ENCODE measurements at places on chromosomes 12 and 14.

- no peak for DNase-seq
Observed at GRCh38 chr12:46430340-46430948, 57.9 kb upstream of the SLC38A2 start.

- DNase-seq = no peak
Observed at GRCh38 chr14:71686677-71687076, 245.6 kb upstream of the RGS6 start.

DNA sequence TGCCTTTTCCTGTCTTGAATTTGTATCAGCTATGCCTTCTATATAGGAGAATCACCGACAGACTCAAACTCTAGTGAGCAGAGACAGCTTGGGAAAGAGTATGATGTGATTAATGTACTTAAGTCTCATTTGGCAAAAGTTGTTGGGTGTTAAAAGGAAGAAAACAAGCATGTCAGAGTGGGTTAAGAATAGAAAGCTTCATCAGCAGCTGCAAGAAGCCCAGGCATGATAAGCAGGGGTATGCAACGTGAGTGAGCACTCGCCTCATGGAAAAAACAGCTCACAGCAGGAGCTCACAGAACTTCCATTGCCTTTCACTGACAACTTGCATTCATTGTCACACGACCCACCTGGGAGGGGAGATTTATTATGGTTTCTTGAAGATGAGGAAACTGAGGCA, 35.9 kb upstream of the WNK1 start:
- peak; percentile 29 for DNase-seq

GRCh38 chr12:131577766-131578165, 133.1 kb upstream of the SFSWAP start:
- no peak for DNase-seq

DNA sequence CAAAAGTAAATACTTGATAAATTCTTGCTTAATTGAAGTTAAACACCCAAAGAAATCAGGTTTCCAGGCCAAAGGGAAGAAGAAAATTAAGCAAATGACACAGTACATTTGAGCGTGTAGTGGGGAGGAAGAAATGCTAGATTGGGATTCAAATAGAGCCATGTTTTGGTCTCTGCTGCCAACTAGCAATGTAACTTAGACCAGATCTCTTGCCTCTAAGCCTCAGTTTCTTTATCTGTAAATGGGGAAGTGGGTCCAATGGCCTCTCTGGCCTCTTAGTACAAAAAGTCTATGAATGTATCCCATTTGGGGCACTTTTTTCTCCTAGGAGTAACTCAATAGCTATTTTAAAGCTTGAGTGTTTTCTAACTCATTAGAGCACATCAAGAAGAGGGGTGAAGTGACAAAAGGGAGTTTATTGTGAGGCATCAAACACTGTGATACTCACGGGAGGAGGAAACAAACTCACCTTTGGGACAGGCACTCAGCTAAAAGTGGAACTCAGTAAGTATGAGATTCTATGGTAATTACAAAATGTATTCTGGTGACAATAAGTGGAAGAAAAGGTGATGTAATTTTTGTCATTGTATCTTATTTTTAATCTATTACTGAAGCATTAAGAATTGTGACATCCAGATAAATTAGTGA, 55.8 kb downstream of the DAD1 start:
- DNase-seq = no peak

DNA sequence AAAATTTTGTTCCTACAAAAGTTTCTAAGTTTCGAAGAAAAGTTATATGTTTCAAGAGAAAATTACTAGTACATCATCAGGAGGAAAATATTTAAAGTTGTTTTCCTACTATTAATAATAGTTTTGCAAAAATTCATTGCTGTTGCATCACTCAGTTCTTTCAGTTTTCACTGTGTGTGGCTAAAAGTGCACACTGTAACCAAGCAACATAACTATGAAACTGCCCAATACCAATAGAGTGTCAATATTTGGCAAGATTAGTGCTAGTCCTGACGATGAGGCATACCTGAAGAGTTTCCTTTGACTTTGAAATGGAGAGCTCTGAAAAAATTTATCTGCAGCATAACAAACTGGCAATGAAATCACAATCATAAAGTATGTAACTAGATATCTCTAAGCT, 194.3 kb downstream of the CPNE8 start:
- DNase-seq = no peak

DNA sequence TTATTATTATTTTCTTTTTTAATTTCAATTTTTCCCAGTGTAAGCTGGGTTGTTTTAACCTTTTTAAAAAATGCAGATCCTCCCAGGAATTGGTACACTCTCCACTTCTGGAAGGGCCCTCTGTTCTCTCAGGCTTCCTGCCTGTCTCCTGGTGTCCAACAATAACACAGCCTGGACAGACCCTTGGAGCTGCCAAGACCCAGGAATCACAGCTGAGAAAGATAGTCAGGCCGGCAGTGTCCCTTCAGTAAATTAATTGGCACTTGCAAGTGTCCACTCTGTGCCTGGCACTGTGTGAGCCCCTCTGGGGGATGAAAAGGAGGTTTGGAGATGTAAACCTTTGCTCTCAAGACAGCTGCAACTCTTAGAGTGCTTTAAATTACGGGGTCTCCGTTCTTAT, 113.3 kb downstream of the SMOC1 start:
- DNase-seq = no peak

GRCh38 chr14:102249041-102249440, 55.9 kb downstream of the MOK start:
- DNase-seq = no peak

DNA sequence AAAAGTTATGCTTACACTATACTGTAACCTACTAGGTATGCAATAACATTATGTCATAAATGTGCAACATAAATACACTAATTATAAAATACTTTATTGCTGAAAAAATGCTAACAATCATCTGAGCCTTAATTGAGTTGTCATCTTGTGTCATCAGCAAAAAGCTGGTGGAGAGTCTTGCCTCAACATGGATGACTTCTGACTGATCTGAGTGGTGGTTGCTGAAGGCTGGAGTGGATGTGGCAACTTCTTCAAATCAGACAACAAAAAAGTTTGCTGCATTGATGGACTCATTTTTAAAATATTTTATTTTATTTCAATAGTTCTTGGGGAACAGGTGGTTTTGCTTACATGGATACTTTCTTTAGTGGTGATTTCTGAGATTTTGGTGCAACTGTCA, 93.9 kb upstream of the AMN1 start:
- DNase-seq = no peak

GRCh38 chr14:37143475-37143874, 28.9 kb downstream of the SLC25A21 start:
- DNase-seq = no peak

- DNase-seq = no peak
Observed at GRCh38 chr12:851913-852312, 97.6 kb downstream of the RAD52 start.

GRCh38 chr12:46217541-46218321, 51.1 kb downstream of the SLC38A1 start:
- DNase-seq = no peak

DNA sequence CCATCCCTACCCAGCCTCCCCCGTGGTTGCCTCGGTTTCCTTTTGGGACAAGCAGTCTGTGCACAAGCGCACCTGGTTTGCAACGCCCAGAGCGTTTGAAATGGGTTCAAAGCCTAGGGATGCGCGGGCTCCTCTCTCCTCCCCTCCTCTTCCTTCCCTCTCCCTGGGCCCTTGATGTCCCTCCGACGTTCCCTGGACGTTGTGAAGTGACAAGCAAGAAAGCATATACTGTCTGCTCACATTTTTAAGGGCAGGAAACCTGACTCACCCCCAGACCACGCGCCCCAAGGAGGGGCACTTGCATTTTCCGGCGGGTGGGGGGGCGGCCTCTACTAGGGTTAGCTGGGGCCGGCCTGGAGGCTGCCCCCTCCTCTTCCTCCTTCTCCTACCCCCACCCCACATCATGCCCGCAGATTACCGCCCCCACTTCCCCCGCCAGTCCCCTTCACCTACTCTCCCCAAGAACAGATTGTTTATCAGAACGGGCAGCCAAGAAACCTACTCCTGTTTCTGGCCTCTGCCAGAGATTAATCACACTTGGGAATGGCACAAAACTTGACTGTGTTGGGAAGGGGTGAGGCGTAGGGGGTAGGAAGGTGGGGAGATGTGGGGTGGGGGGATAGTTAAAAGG, 9.5 kb upstream of the IRF2BPL start:
- DNase-seq = no peak

DNA sequence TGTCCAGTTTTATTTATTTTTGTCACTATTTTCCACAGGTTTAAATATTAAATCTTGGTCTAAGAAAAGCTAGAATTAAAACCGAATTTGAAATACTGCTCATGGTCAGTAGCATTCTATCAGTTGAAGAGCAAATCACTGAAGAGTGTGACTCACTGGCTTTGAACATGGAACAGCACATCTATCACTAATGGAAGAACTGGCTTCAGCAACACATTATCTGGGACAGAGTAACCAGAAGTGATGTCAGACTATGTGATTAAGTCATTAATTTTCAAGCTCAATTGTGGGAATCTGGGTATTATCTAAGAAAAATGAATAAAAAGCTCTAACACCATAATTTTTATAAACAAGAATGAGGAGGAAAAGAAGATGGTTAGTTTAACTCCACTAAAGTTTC, 527.5 kb downstream of the TMTC2 start:
- DNase-seq = no peak

DNA sequence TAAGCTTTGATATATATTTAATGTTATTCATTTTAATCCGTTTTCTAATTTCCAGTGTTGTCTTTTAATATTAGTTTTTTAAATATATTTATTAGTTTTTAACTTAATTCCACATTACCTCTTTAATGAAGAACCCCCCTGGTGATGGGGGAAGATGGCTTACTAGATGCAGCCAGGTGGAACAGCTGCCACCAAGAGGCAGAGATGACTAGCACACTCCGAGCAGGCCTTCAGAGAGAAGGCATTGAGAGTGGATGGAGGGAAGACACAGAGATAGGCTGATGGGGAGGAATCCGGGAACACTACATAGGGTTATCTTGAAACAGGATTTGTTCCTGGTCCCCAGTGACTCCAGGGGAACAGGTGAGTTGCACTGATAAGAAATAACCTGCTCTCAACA, 771.6 kb downstream of the LRFN5 start:
- no peak for DNase-seq

DNA sequence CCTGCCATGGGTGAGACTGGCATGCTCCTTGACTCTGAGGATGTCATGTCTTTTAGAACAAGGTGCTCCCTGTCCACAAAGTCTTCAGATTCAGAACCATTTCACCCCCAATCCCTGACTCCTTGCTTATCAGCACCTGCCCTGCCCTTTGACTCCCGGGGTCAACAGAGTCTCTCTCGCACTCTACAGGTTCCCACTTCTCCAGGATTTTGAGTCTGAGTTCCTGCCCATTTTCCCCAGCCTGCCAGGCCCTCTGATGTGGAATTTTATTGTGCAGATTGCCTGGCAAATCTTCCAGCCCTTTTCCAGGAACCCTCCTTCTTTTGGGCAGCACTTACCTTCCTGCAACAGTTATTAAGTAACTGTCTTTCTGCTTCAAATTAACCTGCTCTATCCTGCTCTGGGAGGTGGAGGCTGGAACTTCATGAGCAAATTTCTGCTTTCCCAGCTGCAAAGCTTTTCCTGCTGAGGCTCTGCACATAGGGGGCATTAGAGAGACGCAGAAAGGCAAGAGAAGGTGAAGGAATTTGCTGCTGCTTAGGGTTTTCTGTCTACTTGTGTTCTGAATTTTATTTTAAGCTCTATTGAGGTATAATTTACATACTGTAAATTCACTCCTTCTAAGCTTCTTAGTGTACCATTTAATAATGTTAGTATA, 259.1 kb downstream of the PCNX1 start:
- no peak for DNase-seq

- DNase-seq = no peak
Observed at GRCh38 chr12:56121204-56121870, 3.3 kb downstream of the ZC3H10 start.

GRCh38 chr12:54592316-54592715, 3.9 kb upstream of the PPP1R1A start:
- DNase-seq = no peak

DNA sequence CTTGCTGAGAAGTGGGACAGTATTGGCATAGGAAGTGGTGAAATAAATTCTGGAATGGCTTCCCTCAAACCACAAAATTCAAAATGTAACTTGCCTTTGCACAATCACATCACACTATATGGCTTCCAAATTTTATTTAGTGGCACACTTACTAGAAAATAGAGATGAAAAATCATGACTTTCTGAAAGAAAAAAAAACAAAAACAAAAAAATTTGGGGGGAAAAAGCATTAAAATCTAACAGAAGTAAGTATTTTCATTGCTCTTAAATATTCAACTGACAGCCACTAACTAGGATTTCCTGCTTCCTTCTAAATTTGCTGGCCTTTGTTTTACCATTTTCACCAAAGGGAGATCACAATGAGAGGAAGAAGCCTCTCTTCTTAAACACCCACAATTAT, 23.0 kb downstream of the ATF7 start:
- DNase-seq = no peak

Measured in stimulated activated CD8-positive, alpha-beta memory T cell treated with anti-CD3 and anti-CD28 coated beads, Interleukin-4, amount 100 ng/mL, for 4 hours (primary cell).